NCI-H1930 (cell line): ENCODE measurements at places on chromosomes 6 and 20.

DNA sequence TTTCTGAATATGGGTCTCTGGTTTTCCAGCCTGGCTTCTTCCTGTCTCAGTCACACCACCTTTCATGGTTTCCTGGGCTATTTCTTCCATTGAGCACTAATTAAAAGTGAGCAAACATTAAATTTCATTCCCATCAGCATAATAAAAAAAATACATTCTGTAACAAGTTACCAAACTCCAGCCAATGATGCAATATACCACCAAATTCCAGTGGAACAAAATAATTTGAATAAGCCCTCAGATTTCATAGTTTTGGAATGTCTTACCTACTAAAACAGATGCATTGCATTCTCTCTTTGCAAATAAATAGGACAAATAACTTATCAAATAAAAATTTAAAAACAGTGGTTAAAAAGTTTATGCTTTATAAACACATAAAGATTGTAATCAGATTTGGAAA lies 97.8 kb upstream of the PRDM1 start:
- no peak for DNase-seq

DNA sequence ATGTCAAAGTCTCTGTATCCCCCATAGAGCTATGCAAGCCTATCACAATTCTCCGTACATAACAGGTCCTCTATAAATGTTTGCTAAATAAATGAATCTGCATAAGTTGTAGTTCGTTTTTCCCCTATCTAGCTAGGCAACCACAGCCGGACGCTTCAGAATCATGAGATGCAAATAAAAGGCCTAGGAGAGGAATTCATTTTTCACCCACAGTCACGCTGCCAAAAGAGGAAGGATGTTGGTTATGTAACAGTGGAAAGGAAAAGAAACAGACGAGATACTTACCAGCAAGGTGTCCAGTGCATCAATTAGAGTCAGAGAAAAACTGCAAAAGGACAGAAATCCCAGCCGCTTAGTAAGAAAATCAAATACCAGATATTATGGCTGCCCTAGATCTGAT lies 2.4 kb downstream of the EDEM2 start:
- no peak for DNase-seq

- no peak for DNase-seq
Measured at GRCh38 chr20:62922451-62922921, 3.8 kb downstream of the DIDO1 start.

GRCh38 chr6:3899970-3900439 lies 50.8 kb downstream of the FAM50B start:
- DNase-seq: no peak

GRCh38 chr6:12605888-12606345 lies 110.7 kb upstream of the PHACTR1 start:
- peak; percentile 27 for DNase-seq

DNA sequence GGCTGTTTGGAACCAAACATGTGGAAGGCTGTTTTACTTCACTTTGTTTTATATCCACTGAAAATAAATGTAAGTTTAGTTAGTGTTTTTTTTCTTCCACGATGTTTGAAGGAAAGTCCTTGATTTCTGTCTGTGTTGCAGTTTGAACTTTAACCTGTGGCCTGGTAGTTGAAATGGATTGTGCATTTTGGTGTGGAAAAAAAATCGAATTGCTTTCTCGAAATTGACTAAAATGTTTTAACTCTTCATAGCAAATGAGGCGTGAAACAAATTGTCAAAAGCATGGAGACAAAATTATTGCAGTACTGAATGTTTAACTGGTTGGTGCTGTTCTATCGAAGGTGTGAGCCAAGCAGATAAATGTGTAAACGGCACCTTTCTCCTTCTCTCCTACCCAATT lies 24.5 kb downstream of the ARID1B start:
- DNase-seq: no peak

GRCh38 chr20:51978070-51978501 lies 175.8 kb upstream of the SALL4 start:
- no peak for DNase-seq

DNA sequence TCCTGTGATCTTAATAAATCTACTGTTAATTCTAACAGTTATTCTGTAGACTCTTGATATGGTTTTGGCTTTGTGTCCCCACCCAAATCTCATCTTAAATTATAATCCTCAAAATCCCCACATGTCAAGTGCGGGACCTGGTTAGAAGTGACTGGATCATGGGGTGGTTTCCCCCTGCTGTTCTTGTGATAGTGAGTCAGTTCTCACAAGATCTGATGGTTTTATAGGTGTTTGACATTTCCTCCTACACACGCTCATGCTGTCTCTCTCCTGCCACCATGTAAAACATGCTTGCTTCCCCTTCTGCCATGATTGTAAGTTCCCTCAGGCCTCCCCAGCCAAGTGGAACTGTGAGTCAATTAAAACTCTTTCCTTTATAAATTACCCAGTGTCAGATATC lies 10.5 kb upstream of the EPB41L2 start:
- DNase-seq: no peak

GRCh38 chr6:167977717-167978467 lies 19.6 kb upstream of the KIF25 start:
- no peak for DNase-seq

- DNase-seq: no peak
Measured at GRCh38 chr6:36676141-36677058, 2.1 kb upstream of the CDKN1A start.

DNA sequence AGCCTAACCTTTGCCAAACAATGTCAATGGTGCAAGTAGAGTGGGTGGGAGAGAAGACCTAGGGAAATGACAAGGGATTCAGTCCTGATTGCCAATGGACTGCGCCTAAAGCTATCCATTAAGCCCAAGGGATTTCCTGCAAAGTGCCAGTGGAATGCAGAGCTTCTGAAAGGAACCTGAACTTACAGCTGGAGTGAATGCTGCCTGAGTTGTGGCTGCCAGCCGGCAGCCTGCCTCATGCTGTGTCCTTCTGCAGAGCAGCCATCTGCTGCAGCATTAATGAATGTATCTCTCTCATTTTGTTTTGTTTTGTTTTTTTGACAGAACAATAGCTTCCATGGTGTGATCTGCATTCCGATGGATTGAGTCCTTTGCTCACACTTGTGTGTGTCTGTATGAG lies 44.7 kb downstream of the SLC35F1 start:
- no peak for DNase-seq

GRCh38 chr6:127481111-127481510 lies 21.9 kb upstream of the KIAA0408 start:
- no peak for DNase-seq

- DNase-seq: no peak
Measured at GRCh38 chr20:36604952-36605398, 604 bp upstream of the RAB5IF start.

DNA sequence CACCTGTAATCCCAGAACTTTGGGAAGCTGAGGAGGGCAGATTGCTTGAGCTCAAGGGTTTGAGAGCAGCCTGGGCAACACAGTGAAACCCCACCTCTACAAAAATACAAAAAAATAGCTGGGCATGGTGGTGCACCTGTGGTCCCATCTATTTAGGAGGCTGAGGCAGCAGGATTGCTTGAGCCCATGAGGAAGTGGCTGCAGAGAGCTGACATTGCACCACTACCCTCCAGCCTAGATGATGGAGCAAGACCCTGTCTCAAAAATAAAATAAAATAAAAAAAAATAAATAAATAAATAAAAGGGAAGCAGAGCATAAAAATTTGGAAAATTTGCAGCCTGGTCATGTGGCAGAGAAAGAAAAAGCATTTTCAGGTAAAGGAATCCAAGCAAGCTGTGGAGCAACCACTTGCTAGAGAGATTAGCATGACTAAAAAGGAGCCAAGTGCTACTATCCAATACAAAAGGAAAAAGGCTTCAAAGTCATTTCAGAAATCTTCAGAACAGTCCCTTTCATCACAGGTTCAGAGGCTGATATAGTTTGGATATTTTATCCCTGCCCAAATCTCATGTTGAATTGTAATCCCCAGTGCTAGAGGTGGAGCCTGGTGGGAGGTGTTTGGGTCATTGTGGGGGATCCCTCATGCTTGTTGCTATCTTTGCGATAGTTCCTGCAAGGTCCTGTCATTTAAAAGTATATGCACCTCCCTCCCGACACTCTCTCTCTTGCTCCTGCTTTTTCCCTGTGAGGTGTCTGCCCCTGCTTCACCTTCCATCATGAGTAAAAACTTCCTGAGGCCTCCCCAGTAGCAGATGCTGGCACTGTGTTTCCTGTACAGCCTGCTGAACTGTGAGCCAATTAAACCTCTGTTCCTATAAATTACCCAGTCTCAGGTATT lies 11.2 kb upstream of the TTK start:
- no peak for DNase-seq

GRCh38 chr6:15303162-15303919 lies 57.5 kb downstream of the JARID2 start:
- no peak for DNase-seq

GRCh38 chr6:37928217-37928616 lies 108.7 kb downstream of the ZFAND3 start:
- DNase-seq: no peak

- DNase-seq: no peak
Measured at GRCh38 chr6:139549561-139550070, 175.2 kb upstream of the CITED2 start.

DNA sequence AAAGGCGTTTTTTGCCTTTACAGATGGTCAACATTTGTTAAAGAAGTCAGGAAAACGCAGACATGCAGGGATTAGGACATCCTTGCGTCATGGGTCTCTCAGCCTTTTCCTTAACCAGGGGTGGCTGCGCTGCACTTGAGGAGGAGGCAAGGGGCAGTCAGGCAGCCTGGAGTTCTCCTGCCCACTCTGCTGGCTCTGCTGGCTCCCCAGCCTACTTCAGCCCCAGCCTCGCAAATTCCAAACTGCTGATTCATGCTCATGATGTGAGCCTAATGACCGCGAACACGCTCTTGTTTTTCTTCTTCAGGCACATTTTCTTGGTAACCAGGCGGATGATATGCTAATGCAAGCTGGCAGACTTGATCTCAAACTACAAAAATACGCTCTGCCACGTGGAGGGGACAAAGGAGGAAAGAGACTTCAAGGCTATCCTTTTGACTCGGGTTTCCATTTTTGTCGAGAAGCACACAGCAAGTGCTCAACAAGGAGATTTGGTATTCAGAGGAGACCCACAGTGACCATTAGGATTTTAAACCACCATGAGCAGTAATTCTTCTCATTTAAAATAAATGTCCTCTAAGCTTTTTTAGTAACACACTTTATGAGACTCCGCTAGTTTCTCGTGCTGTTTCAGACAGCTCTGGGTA lies 290.3 kb upstream of the STXBP5 start:
- no peak for DNase-seq

DNA sequence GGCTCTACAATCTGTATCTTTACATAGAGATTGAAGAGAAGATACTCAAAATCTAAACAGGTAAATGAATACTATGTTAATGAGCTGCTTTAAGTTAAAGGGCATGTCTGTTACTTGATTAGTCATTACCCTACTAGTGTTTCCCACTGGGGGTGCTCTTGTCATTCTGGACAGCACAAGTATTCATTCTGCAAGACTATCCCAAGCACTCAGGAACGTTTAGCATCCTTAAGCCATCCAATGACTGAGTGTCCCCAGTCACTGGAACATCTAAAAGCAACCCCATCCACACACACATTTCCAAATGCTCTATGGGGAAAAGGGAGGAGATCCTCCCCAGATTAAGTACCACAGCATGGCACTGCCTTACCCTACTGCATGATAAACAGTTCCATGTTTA lies 25.7 kb downstream of the EZR start:
- no peak for DNase-seq

- no peak for DNase-seq
Measured at GRCh38 chr20:59837623-59838394, 95.6 kb downstream of the SYCP2 start.

DNA sequence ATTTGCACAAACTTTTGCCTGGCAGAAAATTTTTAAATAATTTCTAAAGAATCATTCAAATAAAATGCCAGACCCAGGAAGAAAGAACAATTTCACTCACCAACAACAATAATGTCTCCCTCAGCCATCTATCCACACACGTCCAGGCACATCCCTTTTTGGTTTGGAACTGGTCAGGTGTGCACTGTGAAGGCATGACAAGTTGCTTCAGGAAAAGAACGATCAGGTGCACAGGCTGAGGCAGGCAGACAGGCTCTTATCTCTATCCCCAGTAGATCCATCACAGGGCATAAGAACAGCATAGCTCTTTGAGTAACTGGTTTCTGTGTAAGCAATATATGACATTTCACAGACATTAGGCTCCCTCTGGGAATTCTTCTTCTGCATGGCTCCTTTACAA lies 18.1 kb upstream of the NXT1 start:
- DNase-seq: no peak

DNA sequence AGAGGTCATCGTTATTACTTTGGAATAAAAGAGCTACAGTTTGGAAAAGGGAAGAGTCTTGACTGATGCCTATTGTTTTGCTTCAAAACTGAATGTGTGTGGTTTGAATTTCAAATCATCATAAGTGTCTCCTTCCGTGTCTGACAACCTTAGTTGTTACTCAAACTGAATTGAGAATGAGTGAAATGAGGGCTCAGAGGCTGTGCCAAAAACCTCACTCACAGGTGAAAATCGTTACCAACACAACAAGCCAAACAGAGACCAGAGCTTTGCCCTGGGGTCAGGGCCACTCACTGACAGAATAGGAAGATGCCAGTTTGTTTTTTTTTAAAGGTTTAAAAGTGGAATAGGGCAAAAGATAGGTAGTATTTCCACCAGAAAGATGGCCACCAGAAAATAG lies 15.2 kb upstream of the SIRT5 start:
- no peak for DNase-seq

- no peak for DNase-seq
Measured at GRCh38 chr20:53224851-53225250, 252.7 kb downstream of the TSHZ2 start.

DNA sequence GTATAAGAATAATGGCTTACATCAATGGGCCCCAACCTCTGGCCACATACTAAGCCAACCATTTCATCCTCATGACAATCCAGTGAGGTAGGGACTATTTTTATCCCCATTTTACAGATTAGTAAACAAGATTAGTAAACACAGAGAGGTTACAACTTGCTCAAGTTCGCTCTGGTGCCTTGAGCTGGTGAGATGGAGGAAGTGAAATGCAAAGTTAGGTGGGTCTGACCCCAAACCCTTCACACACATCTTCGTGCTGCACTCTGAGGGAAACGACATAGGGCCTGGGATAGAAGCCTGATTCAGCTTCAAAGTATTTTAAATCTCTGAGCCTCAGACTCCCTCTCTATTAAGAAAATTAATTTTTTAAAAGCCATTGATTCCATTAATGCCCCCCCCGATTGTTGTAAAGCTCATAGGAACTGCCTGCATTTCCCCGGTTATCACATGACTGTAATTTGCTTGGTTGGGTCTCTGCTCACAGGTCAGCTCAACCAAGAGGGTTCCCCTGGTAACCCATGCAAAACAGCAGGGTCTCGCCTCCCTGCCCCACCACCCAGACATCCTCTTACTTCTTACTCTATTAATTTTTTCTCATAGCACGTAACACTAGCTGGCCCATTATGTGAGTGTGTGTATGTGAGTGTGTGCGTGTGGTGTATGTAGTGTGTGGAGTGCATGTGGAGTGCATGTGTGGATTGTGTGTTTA lies 221.2 kb downstream of the MAFB start:
- no peak for DNase-seq

GRCh38 chr20:49484180-49485140 lies 2.0 kb upstream of the KCNB1 start:
- peak; percentile 76 for DNase-seq

- DNase-seq: no peak
Measured at GRCh38 chr6:36834576-36835341, 4.5 kb downstream of the CPNE5 start.
